ENCODE measurements at places on chromosomes 6 and 20. TPM values are rescaled to one million over a fixed set of nuclear protein-coding genes. Genes with fewer than 3 reads are reported as not detected.

Gene METTL24
- total RNA-seq, result not detected

- DNase-seq, result no peak
These were observed 51.9 kb downstream of the ERMARD start for GRCh38 chr6:169803271-169803811.

DNA sequence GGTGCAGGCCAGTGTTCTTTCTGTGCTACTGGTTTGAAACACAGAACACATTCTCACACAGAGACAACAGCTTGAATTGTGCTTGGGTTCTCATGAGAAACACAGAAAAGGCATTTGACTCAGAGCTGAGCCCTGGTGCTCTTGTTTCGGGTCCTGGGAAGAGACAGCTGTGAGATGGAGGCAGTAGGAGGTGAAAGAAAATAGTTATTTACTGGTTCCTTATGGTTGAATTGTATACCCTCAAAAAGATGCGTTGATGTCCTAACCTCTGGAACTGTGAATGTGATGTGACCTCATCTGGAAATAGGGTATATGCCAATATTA, 87.1 kb upstream of the RPS6KA2 start:
- DNase-seq, result no peak

GRCh38 chr6:118596774-118597320, 48.8 kb downstream of the PLN start:
- DNase-seq, result no peak

- peak; percentile 33 for DNase-seq
These were observed 25.2 kb downstream of the HLA-A start for GRCh38 chr6:29967379-29968010.

- no peak for DNase-seq
These were observed 114.0 kb downstream of the RCAN2 start for GRCh38 chr6:46377209-46377608.

DNA sequence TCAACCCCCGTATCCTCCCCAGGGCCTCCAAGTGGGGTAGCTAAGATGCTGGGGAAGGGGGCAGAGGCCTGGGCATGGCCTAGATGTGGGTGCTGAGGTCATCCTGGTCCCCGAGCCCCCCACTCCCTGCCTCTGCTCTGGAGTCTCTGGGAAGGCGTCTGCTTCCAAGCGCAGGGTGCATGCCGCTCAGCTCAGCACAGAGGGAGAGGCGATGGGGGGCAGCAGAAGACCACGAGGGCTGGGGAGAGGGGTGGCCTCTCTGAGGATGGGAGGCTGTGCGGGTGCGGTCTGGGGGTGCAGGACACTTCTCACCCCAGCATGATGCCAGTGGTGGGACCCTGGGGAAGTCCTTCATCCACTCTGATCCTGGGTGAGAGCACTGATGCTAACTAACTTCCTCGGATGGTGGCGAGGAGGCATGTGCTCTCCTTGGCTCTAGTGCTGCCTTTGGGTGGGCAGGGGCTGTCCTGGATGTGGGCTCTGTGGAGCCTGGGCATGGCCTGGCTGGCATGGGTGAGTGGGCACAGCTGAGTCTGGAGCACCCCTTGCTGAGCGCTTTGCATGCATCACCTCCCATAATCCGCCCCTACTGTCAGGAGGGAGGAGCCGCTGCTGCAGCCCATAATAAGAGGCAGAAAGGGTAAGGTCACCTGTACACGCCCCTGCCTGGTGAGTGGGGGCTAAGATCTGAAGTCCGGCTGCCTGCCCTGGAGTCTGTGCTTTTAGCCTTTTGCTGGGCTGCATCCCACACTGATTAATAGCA, 34.7 kb downstream of the EFCAB8 start:
- no peak for DNase-seq

- no peak for DNase-seq
These were observed 277.0 kb upstream of the TBX18 start for GRCh38 chr6:85041376-85041775.

- no peak for DNase-seq
These were observed 162.4 kb downstream of the FRK start for GRCh38 chr6:115898246-115898645.

- DNase-seq, result no peak
These were observed 25.7 kb downstream of the EZR start for GRCh38 chr6:158793432-158793831.

GRCh38 chr20:35499271-35499670, 30.2 kb downstream of the C20orf173 start:
- DNase-seq, result no peak

DNA sequence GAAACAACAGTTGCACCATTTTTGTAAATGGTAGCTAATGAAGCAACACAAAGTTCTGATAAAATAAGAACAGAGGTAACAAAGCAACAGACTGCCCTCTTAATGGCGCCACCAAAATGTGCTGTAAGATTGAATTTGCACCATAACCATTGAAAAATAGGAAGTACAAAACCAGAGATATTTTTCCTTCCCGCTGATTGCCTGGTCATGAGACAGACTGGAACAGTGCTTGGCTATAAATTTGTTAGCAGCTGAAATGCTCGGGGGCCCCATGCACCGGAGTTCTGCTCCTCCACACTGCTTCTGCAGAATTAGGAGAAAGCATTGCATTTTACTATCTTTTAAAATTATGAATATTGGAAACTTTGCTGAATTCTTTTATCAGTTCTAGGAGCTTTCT, 164.4 kb upstream of the QKI start:
- DNase-seq, result no peak

Gene ANKRD66
- not detected for total RNA-seq

DNA sequence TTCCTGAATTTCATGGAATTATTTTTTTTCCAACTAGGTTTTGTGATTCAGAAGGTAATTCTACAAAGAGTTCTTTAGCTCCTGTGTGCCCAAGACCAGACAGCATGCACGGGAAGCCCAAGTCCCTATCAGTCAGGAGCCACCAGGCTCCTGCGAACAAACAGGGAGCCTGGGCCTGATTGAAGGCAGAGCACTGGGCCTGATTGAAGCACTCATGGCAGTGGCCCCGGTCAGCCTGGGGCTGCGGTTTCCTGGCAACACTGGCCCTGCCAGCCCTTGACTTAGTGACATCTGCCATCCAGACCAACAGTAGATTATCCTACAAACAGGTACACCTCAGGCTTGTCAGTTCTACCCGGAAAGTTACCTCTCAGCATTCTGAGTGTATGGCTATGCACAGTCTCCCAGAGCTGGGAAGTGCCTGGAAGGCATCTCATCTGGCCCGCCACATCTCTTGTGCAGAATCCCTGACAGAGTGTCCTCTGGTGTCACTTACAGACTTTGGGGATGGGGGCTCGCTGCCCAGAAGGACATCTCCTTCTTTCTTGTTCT, 133.8 kb downstream of the VEGFA start:
- DNase-seq, result no peak

DNA sequence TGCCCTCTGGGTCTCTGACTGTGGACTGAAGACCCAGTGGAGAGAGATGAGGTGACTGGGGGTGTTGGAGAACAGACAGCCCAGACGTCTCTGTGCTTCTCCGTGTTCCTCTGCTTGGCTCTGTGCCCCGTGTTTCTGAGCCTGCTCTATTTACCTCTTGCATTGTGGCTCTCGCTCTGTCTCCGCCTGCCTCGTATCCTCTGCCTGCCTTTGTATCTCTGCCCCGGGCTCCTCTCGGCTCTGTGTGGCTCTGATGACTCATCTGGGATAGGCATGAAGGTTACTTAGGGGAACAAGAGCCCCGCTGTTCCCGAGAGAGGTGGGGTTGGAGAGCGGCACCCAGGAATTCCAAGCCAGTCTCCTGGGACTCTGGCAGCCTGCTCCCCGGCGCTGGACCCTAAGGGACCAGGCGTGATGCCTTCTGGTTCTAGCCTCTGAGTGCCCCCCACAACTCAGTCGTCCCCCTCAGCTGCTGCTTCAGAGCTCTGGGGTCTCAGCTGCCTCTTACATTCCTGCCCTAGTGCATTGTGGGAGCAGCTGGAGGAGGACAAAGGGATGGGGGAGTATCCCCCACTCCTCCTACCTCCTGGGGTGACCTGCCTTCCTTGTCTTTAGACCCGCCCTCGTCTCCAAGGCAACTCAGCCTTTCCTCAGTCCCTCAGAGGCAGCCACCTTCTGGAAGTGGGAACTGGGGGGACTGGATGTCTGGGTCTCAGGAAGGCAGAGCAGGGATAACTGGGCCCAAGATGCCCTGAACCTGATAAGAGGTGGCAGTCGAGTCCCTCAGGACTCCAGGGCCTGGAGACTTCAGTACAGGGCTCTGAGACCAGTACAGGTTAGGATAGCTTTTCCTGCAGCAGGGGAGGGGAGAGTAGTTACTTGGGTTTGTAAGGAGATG, 1.9 kb downstream of the DDR1 start:
- DNase-seq, result peak; percentile 87

Gene BMP6
- total RNA-seq, result 0.17 TPM

DNA sequence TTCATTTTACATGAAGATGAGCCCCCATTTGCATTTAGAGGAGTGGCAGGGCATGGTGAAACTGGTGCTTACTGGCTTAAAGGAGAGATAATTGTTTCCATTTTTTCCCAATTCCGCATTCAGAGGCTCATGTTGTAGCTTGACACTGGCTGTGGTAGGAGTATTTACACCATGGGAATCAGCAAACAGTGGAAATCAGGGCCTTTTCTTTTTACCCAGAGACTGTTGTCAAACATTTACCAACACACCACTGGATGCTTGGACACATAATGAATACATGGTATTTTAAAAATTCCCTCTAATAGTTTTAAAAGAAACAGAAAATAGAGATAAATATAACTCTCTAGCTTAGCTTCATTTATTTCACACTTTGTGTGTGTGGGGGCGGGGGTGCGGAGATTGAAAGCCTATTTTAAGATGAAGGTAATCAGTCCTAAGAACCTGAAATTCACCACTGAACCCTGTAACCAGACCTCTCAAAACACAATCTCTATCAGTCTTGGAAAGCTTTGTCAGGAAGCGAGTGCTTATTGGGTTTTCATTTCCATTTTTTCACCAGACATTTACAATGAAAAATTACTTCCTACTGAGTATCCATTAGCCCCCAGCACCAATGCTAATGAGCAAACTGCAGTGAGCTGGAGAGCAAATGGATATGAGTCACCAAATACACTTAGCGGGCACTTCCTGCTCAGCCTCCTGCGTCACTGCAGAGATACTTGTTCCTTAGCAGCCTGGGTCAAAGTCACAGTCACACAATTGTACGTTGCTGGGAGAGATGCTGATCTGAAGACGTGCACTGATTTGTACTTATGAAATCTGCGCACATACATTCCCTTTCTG, 532.0 kb downstream of the BCKDHB start:
- DNase-seq, result peak; percentile 79

Gene FRK
- 21.2 TPM for total RNA-seq

Gene PI3
- total RNA-seq, result 52.0 TPM

GRCh38 chr20:50257860-50258259, 67.2 kb downstream of the CEBPB start:
- no peak for DNase-seq

Gene GNL1
- 68.4 TPM for total RNA-seq

DNA sequence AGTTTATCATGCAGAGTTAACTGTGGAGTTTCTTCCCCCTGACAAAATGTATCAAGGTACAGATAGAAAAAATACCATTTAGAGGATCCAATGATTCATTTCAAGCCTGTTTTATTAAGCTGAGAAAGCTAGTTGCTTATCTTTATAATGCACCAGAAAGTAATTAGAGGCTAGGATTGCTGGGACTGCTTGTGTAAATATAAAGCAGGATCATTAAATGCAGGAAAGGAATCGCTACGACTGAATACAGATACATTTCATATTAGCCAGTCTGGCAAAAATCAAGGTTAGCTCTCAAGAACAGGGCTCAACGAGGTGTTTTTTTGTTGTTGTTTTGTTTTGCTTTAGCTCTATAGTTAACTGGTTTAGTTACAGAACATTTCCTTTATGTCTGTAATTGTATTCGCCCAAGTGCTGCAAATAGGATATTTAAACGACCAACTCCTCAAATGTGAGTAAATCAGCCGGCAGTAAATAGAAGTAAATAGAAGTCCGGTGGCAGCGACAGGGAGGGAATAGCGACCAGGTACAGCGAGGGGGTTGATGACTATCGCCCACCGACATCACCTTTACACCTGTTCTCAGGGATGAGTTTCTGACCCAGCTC, 748 bp downstream of the UBE2J1 start:
- no peak for DNase-seq

Gene ENTPD6
- total RNA-seq, result 56.3 TPM

Gene RAET1E
- total RNA-seq, result 0.22 TPM

DNA sequence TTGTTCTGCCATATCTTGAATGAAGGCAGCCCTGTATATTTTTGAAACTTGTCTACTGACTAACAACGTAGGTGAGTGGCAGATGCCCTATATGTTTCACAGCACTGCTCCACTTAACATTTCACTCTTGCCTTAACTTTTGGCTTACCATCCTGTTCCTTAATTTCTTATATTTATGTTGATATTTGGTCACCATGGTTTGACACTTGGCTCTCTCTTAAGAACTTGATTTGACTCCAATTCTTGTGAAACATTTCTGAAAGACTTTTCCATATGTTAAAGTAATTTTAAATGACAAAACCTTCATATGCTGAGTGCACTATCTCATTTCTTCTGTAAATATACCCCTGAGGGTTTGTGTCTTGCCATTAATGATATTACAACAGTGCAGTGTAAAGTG, 434.3 kb upstream of the IMPG1 start:
- DNase-seq, result no peak

- DNase-seq, result peak; percentile 36
These were observed 505 bp upstream of the WRNIP1 start for GRCh38 chr6:2764610-2765165.

DNA sequence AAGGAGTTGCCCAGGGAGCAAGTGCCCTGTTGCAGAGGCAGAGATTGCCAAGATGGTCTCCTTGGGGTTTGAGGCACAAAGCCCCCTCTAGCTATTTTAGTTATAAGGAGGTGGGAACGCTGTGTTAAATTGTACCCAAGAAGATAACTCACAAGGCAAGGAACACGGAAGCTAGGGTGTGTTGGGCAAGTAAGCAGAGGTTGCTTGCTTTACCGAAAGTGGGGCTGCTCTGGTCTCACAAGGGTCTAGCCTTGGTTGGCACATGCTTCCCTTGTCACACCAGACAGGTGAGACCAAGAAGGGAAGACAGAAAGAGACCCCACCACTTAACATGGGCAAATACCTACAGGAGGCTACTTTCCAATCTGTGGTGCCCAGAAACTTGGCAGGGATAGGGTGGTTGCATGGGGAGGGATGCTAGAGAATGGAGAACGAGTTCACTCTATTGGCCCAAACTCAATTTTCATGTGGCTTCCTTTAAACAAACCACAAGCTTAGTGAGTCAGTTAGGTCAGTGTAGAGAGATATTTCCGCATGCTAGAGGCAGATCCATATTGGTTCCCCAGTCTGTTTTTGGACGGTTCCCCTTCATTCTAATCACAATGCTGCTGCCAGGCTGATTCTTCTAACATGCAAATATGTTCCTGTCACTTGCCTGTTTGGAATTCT, 42.4 kb downstream of the PLAGL1 start:
- DNase-seq, result no peak

Gene ROS1
- 8.1 TPM for total RNA-seq

Gene LIN28B
- total RNA-seq, result not detected

Gene GPR6
- total RNA-seq, result not detected

Gene LIME1
- total RNA-seq, result 25.8 TPM

- DNase-seq, result no peak
These were observed 45.7 kb upstream of the TGM2 start for GRCh38 chr20:38210741-38211140.

DNA sequence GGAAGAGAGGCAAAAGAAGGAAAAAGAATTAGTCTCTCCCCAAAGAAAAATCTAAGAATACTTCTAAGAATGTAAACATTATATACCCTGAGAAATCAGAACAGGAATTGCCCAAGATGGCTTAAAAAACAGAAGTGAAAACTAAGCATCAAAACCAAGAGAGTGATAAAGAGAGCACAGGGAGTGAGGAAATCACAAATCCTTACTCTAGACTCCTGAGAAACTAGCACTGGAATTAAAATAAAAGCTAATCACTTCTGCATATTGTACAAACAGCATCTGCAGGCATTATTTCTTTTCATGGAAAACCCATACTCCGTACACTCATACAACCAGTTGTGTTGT, 285.7 kb downstream of the BTBD9 start:
- DNase-seq, result no peak

- no peak for DNase-seq
These were observed 83.6 kb downstream of the NFATC2 start for GRCh38 chr20:51458751-51459439.
